A549 (cell line): ENCODE measurements at places on chromosomes 4 and X. TPM values are rescaled to one million over a fixed set of nuclear protein-coding genes. Genes with fewer than 3 reads are reported as not detected.
A peak's percentile ranks its signal among the peaks of the same experiment; 100 is the strongest.

- no peak for DNase-seq
Observed at GRCh38 chr4:108081256-108081655, 87.5 kb downstream of the LEF1 start.

GRCh38 chr4:30385650-30386049 lies 334.5 kb upstream of the PCDH7 start:
- no peak for DNase-seq

DNA sequence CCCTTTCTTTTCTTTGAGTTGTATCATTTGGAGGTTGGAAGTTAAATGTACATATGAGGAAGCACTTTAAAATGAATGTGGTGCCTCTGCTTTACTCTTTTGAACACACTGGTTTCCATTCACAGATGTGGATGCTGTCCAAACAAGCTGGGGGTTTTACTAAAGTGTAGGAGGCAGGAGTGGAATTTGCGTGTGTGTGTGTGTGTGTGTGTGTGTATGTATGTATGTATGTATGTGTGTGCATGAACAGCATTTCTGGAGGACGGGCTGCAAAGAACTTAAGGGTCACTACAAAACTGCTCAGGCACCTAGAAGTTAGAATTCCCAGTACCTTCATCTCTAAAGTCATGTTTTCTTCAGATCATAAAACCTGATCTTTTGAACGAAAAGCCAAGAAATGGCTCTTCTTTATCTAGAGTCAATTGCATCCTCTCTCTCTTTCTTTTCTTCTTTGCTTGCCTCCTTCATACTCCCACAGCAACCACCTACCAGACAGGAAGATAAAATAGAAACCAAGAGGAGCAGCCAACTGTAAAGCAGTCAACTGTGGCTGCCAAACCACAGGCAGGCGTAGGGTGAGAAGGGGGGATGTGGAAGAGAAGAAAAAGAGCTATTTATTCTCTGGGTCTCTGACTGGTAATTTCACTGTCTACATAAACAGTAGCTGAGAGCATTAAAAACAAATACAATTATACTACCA lies 177.0 kb upstream of the RASGEF1B start:
- DNase-seq: no peak

- DNase-seq: no peak
Observed at GRCh38 chrX:101551380-101551767, 1.0 kb downstream of the ARMCX1 start.

- no peak for DNase-seq
Observed at GRCh38 chr4:162408309-162408708, 244.5 kb upstream of the FSTL5 start.

- DNase-seq: no peak
Observed at GRCh38 chrX:22325096-22325495, 52.4 kb downstream of the CBLL2 start.

GRCh38 chr4:131091896-131092295 lies 1995.9 kb downstream of the C4orf33 start:
- peak; percentile 45 for DNase-seq

DNA sequence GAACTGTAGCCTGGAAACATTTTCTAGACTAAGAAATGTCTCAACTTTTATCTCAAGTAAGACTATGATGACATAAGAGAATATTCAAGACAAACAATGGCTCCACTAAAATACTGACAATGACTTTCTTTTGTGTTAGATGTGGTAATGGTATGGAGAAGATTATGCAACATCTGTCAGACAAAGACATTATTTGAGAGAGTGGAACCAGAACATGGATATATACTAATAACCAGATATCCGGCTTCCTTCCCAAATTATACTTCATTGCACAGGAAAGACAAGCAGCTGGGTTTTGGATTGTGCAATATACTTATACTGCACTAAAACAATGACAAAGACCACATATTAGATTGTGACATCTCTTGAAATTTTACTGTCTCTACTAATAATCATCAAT lies 290.8 kb upstream of the GIMD1 start:
- no peak for DNase-seq

DNA sequence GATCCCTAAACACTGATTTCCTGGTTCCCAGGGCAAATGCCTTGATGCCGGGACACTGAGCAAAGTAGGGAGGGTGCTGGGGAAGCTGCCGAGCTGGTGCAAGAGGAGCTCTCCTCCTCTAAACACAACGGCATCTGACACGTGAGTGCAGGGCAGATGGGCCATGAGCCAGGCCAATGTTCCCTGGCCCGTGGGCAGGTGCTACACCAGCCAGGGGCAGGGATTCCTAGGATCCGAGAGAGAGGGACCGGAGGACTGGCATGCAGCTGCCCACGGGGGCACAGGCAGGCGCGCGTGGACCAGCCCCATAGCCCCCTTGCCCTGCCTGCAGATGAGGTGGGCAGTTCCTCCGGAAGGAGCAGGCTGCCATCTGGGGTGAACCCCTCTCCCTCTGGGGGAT lies 66.8 kb upstream of the AFAP1 start:
- DNase-seq: no peak

DNA sequence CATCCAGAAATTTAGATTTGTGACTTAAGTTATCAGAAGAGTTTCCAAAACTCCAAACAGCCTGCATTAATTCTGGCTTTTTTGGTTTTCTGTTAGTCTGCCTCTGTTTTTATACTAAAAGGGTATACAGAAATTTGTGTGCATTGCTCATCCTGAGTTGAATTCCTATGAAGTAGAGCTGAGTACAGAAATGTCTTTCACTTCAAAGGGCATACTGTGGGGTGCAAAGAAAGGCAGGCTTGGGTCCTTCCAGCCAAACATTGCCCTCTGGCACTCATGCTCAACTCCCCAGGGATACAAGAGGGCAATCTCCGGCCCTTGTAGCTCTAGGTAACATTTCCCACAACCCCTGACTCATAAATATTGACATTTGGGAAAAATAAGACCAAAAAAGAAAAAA lies 27.6 kb upstream of the TMEM184C start:
- no peak for DNase-seq

GRCh38 chr4:125801924-125802323 lies 487.2 kb downstream of the FAT4 start:
- no peak for DNase-seq

MAGEA11 gene
- polyA plus RNA-seq: not detected in 3 replicates

CD99 gene
- 172 to 199 TPM (median 176 TPM) in 3 replicates for polyA plus RNA-seq

FAM200B gene
- 40.9 to 41.9 TPM (median 41.6 TPM) in 3 replicates for polyA plus RNA-seq

CXXC4 gene
- polyA plus RNA-seq: 0.03 to 0.04 TPM (median 0.03 TPM) in 3 replicates

WDR17 gene
- 2.1 to 2.4 TPM (median 2.1 TPM) in 3 replicates for polyA plus RNA-seq
